Kidney (tissue), 22 donors: ENCODE measurements at places on chromosomes 4 and X. TPM values are rescaled to one million over a fixed set of nuclear protein-coding genes. Genes with fewer than 3 reads are reported as not detected.

GATA1 gene
- not detected for polyA plus RNA-seq

GRCh38 chr4:185716577-185717376, 95.2 kb downstream of the SORBS2 start:
- peak; percentile 78 for DNase-seq

GRCh38 chr4:26028793-26029567, 115.0 kb downstream of the SMIM20 start:
- DNase-seq = peak; percentile 73

DNA sequence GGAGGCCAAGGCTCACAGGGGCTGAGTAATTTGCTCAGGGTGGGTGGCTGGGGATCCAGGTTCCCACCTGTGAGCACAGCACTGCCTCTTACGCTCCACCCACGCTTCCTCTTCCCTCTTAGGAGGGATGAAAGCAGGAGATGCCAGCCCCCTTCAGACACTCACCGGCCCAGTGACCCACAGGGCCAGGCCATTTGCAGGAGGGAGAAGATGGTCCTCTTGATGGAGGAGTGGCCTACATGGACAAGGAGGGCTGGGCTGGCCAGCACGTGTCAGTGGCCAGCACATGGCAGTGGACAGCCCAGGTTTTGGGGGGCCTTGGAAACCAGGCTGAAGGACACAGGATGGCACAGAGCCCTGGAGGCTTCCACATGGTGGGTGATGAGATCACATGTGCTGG, 108.1 kb upstream of the PSAPL1 start:
- DNase-seq = no peak

DNA sequence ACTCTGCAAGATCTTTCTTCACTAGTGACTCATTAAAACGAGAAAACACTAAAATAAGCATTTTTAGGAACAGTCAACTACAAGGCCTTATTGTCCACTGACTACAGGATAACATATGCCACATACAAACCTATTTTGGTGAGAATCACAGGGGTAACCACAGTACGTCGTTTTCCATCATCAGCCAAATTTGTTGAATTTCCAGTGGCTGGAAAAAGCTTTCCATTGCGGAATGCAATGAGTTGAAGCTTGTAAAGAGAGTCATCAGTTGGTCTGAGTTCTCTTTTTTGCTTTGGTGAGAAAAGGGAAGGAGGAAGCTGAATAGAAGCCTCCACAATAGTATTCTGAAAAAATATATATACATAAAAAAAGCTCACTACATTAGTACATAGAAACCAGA, 102.4 kb downstream of the ADGRA3 start:
- DNase-seq = no peak

MXD4 gene
- 49.8 TPM for polyA plus RNA-seq

- DNase-seq = no peak
These were observed 261.1 kb upstream of the PLCXD1 start for GRCh38 chrX:19912-20571.

FAM184B gene
- 0.39 TPM for polyA plus RNA-seq

DNA sequence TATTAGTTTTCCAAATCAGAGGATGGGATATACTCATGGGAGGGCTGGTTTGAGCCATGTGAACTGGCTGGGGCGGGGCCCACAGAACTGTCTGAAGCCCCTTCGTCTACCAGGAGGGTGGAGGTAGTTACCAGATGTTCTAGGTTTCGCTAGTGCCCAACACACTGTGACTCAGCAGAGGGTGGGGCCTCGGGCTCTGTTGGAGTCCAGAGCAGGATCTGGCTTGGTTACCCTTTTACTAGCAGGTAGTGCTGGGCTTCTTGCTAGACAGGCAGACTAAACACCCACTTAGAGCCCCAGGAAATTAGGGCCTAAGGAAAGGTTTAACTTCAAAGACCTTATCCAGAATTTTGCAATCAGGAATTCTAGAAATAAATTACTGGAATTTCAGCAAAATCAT, 56.2 kb upstream of the CHRDL1 start:
- no peak for DNase-seq

GRCh38 chr4:98491899-98492559, 166.4 kb downstream of the TSPAN5 start:
- no peak for DNase-seq

ATP10D gene
- 10.4 TPM for polyA plus RNA-seq

DNA sequence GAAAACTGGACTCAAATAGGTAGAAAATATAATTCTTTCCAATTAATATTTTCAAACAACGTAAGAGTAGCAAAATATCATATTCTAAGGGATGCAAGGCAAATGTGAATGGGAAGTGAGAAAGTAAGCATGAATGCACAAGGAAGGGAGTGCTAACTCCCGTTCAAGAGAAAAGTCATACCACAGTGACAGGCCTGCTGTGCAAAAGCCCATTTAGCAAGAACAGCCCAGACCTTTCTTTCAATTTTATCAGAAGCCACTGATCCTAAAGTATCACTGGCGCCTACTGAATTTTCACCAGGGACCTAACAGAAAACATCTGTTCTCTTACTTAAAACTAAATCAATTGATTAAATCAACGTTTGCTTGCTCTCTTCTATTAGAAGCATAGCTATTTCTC, 157.9 kb upstream of the DKK2 start:
- DNase-seq = no peak

- no peak for DNase-seq
These were observed 37.6 kb downstream of the IDS start for GRCh38 chrX:149467461-149467860.

USP17L5 gene
- polyA plus RNA-seq = not detected

DNA sequence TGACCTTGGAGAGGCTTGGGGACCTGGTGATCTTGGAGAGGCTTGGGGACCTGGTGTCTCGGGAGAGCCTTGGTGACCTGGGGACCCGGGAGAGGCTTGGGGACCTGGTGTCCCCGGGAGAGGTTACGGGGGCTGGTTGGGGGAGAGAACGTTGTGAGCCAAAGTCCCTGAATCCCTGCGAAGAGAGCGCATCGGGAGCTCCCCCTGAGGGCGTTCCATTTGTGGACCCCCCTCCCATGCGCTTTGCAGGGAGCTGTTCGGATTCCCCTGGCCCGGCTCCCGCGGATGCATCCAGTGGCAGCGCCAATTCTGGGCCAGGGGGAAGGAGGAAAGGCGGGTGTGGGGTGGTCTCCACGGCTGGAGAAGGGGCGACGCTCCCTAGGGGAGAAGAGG, 13.3 kb downstream of the SHOX start:
- DNase-seq = peak; percentile 24

TBC1D8B gene
- polyA plus RNA-seq = 3.5 TPM

GRCh38 chr4:83771113-83771705, 235.3 kb downstream of the GPAT3 start:
- DNase-seq = peak; percentile 57

PABPC1L2A gene
- polyA plus RNA-seq = not detected

DNA sequence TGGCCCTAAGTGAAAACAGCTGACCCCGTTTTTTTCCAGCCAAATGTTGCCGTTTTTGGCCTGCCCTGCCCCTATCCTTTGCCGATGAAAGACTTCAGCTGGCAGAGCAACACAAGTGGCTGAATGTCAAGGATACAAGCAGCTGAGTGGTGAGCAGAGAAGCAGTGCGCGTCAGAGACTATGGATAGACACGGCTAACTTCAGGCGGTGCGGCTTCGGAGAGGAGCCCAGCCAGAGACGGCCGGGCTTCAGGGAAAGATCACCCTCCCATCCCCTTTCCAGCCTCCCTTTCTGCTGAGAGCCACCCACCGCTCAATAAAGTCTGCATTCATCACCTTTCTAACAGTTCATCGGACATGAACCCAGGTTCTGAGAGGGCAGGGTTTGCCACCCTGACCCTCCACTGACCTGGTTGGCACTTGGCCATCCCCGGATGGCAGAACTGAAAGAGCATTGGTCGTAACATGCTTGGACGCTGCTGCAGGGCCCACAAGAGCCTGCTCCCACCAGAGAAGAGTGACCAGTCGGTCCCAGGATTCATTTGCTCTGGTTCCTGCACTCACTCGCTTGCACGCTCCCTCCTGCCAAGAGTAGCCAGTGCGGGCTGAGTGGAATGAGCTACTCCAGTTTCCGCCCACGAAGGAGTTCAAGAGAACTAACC, 125.8 kb downstream of the PPEF1 start:
- DNase-seq = no peak

DNA sequence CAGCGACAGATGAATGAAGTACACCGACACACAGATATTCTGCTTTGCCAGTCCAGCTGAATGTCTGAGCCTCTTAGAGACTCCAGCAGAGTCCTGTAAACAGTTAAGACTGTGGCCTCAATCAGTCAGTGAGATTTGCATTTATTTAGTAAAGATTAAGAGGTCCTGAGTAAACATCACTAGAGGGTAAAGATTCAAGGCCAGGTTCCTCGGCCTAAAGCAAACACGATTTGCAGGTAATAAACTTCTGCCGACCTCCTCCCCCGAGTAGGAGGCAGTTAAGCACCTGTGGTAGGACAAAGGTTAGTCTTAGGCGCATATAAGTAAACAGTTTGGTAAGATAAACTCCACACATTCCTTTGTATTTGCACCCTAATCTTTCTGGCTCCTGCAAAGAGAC, 99.6 kb downstream of the CFAP47 start:
- DNase-seq = no peak

MEPE gene
- not detected for polyA plus RNA-seq

GRCh38 chr4:157792716-157793115, 380.1 kb downstream of the GASK1B start:
- no peak for DNase-seq

- DNase-seq = no peak
These were observed 16.3 kb downstream of the RNF128 start for GRCh38 chrX:106742805-106743204.

LRP2BP gene
- 0.99 TPM for polyA plus RNA-seq

HS3ST1 gene
- 1.1 TPM for polyA plus RNA-seq

DNA sequence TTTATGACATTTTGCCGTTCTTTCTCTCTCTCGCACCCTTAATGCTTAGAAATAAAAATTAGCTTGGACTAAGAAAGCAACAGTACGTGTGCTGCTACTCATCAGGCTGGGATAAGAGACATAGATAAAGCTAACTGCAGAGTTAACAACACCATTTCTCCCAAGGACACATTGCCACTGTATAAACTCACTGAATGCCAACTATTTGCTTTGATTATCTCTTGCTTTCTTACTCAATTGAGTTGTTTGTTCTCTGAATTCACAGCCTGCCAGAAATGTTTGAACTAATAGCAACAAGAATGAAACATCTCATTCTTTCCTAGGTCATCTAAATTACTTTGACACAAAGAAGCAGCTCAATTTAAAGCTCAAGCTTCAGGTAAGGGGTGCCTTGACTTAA, 34.6 kb downstream of the F8 start:
- no peak for DNase-seq

DNA sequence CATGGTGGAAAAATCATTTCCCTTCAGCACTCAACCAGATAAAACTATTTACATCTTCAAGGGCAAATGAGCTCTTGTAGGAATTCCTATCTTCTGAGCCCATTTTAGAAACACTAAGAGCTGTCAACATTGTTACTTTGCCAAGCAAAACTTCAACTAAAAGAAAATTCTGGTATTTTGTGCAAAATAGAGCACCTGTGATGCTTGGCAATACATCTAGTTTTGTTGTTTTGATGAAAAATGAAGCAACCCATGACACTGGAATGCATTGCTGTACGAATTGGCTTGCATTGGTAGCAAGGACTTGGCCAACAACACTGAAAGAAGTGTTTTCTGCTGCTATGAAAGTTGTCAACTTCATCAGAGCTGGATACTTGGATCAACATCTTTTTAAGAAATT, 194.4 kb downstream of the COX18 start:
- DNase-seq = no peak

- no peak for DNase-seq
These were observed 24.2 kb downstream of the EPHA5 start for GRCh38 chr4:65646136-65646535.

PCDH7 gene
- 1.4 TPM for polyA plus RNA-seq

ANOS1 gene
- 0.69 TPM for polyA plus RNA-seq

- no peak for DNase-seq
These were observed 232.7 kb downstream of the ARHGAP24 start for GRCh38 chr4:85707611-85708010.

- peak; percentile 18 for DNase-seq
These were observed 1.6 kb upstream of the NKX1-1 start for GRCh38 chr4:1407657-1408333.

DNA sequence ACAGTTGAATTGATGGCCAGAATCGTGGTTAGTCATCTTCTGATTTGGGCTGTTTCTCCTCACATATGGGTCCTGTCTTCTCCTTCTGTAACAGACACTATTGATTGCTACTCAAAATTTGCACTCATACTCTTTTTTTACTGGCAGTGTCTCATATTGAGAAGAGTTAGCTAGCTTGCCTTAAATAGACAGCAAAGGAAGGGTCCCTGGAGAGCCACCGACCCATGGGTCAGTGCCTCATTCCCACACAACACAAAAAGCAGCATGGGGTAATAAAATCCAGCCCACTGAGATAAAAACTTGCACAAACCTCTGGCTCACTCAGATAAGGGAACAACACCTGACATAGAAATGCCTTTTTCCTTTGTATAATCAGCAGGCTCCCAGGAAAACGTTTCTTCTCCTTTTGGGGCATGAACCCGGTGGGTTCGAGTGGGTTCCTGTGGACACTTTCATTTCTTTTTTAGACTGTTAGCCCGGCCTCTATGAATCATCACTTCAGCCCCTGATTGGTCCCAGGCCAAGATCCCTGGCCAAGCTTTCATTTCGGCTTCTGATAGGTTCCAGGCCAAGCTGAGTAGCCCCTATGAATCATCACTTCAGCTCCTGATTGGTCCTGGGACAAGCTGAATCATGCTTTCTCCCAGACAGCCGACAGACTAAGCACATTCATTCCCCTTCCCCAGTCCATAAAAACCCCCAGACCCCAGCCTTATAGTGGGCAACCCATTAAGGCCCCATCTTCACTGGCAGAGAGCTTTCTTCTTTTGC, 408.1 kb downstream of the DCAF12L2 start:
- no peak for DNase-seq

GRCh38 chrX:103781706-103782105, 5.1 kb downstream of the PLP1 start:
- no peak for DNase-seq

HAND2 gene
- polyA plus RNA-seq = not detected

PHEX gene
- 0.19 TPM for polyA plus RNA-seq

- peak; percentile 60 for DNase-seq
These were observed 3.5 kb downstream of the EPGN start for GRCh38 chr4:74311696-74312313.

- no peak for DNase-seq
These were observed 17.2 kb downstream of the VGLL1 start for GRCh38 chrX:136549226-136549625.

TGIF2LX gene
- polyA plus RNA-seq = not detected

DNA sequence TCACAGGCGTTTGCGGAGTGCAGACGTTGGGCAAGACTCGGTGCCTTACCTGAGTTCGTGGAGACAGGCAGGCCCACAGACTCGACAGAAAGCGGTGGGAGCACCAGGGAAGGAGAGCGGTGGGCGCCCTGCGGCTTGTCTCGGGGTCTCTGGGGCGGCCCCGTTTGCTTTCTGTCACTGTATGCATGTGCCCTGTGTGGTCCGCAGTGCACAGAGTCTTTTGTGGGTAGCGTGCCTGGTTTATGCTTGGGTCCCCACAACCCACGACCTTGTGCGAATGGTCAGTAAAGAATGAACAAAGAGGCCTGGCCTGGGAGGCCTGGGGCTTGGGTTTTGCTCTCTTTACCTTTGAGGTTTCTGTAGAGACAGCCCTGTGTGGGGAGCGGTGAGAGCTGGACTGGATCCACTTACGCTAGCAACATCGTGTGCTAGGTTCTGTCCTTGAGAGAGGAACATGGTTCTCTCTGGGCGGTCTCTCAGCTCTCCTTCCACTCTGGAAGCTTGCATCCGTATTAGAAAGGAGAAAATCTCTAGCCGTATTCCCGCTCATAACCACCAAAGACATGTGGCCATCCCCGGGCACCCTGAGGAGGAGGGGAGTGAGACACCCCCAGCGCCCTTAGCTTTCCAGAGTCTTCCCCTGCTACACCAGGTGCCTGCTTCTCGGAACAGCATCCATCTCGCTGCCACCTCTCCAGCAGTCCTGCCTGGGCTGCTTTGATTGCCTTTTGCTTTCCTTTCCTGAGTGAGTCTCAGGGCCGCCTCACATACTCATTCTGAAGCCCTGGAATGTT, 1.2 kb downstream of the TADA2B start:
- DNase-seq = no peak
